Natural killer cell (primary cell): ENCODE measurements at places on chromosomes 1 and 21. TPM values are rescaled to one million over a fixed set of nuclear protein-coding genes. Genes with fewer than 3 reads are reported as not detected.

DNA sequence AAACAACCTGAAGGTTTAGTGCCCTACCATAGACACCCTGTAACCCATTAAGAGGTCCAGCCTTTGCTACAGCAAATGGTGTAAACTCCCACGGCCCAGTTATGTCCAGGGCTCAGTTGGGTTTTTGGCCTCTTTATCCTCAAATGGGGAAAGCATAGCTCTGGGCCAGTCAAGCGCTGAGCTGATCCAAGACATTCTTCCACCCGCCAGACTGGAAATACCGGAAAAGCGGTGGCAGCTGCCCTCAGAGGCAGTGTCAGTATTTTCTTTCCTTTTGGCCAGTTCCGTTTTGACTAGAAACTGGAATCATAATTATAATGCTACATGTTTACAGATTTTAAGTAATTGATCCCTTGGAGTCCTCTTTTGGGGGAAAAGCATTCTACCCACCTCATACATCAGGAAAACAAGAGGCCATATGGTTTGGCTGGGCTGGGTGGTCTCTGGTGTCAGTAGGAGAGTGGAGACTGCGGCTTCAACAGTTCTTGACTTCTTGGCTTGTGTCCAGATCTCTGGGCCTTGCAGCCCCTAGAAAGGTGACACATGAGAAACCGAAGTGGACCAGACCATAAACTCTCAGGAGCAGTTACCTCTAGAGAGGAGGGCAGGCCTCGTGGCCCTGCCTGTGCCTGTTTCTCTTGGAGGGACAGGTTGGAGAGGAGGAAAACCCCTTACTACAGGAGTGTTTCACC, 30.2 kb upstream of the CLDN14 start:
- no peak for DNase-seq

GRCh38 chr21:27108701-27109100, 141.8 kb upstream of the ADAMTS5 start:
- no peak for DNase-seq

DNA sequence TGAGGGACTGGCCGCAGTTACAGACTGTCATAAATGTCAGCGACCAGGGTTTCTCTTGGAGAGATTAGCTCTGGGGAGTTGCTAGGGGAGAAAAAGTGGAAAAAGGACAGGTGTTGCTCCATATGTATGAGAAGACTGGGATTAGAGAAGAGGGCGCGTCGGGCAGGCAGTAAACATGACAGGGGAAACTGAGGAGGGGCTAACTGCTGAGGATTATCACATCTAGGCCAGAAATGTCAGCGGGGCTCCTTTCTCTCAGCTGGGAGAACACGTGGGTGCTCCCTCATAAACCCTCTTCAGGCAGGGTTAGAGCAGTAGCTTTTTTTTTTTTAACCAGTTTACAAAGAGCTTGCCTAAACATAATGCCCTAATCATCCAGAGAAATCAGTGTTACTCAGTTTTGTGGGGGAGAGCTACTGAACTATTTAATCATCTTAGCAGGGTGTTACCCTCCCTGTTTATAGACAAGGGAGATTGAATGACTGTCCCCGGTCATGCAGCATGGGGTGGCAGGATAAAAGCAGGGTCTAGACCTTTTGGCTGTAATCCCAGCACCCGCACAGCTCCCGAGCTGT, 35.2 kb downstream of the ELAPOR1 start:
- DNase-seq = no peak

LCE3D gene
- not detected for total RNA-seq

- DNase-seq = no peak
These were observed 44.1 kb downstream of the OLFML3 start for GRCh38 chr1:114023377-114023776.

TXNIP gene
- 1,422 TPM for total RNA-seq

DNA sequence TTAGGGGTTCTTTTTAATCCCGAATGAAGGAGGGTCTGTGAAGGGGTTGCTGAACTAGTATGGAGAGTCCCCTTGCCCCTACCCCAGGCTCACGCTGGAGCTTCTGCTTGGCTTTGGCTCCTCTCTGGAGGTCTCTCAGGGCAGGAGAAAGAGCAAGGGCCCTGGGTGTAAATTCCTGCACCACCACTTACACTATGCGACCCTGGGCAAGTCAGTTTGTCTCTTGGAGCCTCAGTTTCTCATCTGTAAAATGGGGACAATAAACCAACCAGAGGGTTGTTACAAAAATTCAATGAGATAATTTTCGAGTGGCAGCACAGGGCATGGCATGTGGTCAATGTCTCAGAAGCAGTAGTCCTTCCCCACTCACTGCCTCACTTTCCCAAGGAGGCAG, 11.4 kb downstream of the FOXO6 start:
- no peak for DNase-seq

GRCh38 chr1:157033357-157033876, 12.1 kb downstream of the ARHGEF11 start:
- DNase-seq = no peak

- DNase-seq = no peak
These were observed 9.3 kb upstream of the MAST2 start for GRCh38 chr1:45793942-45794604.

DNA sequence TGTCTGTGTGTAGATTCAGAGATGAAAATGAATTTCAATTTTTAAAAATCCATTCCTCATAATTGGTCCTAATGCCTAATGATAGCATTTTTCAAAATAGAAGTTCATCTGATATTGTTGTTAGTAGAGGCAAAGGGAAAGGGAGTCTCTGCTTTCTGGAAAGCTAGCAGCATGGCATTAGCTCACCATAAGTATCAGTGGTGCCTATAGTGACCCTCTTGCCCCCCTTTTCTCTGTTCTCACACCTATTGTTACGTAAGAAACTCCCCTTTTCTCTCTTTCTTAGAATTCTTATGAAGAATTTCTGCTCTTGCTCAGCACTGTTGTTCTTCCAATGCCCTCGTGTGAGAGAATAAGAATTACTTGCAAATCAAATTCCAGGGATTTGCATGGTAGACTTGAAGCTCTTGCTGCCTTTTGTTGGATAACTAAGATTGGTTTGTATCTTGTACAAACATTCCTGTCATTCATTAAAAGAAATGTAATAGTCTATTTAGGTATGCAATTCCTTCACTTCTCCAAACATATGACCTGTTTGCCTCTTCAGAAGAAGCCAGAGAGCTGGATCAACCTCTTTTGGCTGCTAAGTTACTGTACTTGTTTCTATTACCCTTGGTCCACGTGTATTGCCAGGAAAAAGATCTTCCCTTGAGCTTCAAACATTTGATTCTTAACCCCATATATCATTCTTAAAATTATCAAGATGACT, 69.2 kb upstream of the MAGI3 start:
- DNase-seq = no peak

GPR153 gene
- total RNA-seq = 9.7 TPM

DNA sequence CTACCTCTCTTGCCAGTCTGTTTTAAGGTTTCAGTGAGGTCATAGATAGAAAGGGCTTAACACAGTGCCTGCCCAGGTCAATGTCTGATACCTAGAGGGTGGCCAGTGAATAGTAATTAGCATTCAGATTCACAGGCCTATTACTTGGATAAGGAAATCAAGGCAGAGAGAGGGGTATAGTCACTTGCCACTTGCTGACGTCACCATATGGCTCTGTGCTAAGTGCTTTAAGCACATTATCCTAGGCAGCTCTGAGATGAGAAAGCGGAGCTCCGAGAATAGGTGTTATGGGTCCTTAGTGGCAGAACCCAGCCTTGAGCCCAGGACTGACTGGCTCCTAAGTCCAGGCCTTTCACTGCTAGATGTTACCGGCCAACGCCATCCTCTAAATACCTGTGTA, 51.5 kb upstream of the DAB1 start:
- DNase-seq = no peak

DNA sequence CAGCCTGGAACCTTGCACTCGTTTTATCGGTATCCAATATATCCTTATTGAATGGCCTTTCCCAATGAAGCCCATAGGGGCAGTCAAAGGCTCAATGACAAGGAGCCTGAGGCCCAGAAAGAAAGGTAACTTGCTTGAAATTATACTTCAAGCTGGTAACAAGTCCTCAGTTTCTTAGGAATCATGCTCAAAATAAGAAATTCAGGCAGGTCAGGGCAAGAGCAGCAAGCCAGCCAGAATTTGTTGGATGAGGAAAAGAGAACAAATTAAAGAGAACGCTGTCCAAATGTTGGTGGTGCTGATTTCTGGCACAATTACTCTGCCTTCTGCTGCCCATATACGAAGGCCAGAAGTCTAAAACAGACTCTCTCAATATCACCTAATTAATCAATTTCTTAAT, 77.6 kb downstream of the DDX20 start:
- no peak for DNase-seq

ARHGEF16 gene
- not detected for total RNA-seq

DNA sequence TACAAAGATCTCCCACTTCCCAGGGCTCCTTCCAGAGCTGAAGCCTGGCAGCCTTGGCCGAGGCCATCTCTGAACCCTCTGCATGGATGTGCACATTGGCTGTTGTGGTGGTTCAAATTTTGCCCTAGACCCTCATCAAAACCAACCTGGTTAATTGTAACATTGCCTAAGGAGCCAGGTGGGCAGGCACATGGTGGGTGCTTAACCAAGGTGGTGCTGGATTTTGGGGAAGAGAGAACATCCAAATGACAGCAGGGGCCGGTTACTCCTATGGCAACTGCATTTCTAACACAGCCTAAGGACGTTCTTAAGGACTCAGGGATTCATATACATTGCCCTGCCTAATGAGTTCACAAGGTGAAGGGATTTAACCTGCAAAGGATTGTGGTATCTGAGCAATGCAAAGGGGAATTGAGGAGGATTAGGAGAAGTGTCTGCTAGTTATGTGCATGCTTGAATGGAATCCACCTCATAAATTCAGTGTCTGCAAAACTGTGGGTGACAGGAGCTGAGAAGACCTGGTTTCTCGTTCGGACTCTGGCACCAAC, 10.3 kb downstream of the RUNX1 start:
- DNase-seq = no peak

- DNase-seq = no peak
These were observed 62.1 kb downstream of the PCNT start for GRCh38 chr21:46385846-46386733.

PTGS2 gene
- total RNA-seq = 6.9 TPM

DNA sequence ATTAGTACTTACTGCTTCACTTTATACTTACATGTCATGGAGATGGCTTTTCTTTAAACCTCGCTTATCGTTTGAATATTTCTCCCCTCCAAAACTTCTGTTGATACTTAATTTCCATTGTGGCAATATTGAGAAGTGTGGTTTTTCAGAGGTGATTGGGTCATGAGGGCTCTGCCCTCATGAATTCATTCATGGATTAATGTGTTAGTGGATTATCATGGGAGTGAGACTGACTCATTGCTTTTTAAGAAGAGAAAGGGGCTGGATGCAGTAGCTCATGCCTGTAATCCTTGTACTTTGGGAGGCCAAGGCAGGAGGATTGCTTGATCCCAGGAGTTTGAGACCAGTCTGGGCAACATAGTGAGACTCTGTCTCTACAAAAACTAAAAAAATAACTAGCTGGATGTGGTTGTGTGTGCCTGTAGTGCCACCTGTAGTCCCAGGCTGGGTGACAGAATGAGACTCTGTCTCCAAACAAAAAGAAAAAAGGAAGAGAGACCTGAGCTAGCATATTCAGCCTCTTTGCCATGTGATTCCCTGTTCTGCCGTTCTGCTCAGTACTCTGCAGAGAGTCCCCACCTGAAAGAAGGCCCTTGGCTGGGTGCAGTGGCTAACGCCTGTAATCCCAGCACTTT, 30.2 kb downstream of the RABGAP1L start:
- DNase-seq = no peak

DNA sequence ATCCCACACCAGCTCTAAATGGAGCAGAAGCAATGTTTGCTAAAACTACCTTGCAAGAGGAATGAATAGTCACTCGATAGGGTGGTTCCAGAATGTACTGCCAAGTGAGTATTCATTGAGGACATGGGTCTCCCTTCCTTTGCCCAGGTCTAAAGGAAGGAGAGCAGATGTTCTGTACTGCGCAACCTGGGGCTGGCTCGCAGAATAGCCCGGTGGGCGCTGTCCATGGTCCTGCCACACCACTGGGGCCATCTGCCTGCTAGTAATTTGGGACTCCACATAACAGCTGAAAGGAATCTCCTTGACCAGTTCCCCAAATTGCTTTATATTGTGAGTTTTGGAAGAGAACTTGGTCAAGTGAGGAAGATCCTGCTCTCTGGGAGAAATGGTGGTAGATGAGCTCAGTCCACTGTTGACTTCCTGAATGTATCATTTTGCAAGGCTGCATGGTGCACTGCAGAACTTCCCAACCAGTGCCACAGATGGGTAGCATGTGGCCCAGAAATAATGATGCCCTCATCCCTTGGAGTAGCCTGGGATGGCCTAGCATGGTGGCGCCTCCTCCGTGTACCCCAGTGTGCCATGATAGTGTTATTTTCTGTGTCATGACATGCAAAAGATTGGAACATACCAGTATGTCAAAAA, 5.7 kb downstream of the SLC6A17 start:
- peak; percentile 26 for DNase-seq

DNA sequence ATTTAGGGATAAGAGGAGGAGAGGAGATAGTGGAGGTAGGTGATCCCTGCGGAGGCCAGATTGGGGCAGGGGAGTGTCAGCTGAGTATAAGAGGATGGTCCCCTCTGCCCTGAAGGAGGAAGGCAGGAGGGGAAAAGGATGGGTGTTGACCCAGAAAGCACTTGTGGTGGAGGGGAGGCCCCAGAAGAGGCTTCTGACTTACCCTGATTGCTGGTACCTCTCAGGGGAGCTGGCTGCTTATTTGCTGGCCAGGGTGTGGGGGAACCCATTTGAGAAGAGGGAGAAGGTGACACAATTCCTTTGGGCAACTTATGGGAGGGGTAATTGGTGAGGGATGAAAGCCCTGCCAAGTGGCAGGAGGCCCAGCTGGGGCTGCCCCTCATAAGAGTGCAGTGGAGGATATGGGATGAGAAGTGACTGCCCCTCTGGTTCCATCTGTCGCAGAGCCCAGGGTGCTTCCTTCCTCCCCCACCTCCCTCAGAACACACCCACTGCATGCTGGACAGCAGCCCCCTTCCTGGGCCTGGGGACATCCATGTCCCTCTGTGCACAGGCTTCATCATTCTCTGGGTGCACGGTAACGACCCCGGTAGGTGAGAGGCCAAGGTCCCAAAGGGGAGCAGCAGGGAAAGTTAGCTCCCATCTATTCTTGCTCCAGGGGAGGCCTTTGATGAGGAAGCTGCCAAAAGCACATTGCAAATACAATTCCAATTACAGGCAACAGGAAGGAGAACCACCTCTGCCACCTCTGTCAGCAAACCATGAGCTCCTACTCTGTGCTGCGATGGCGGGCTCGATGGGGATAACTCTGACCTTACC, 1.4 kb upstream of the PCSK9 start:
- DNase-seq = no peak

KRTAP26-1 gene
- not detected for total RNA-seq

DNA sequence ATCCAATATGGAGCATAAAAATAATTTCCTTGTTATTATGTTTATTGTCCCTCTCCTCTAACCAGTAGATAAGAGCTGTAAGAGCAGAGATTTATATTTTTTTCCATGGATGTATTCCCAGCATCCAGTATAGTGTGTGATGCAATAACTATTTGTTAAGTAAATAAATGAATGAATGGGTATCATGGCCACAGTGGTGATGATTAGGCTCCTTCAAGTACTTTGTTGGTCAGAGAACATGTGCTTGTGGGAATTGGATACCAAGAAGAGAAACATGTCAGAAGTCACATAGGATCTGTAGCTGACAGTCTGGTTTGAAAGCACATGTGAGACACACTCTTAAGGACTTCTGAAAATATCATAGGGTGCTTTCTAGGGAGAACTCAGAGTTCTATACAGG, 588.5 kb downstream of the AGBL4 start:
- DNase-seq = no peak

- DNase-seq = no peak
These were observed 15.6 kb upstream of the RNF220 start for GRCh38 chr1:44389437-44389836.

S100A2 gene
- total RNA-seq = not detected

GRCh38 chr1:209074575-209075250, 508.8 kb upstream of the CAMK1G start:
- DNase-seq = no peak

TMPRSS3 gene
- total RNA-seq = not detected
